EL (cell line): ENCODE measurements at places on chromosomes 12 and 14.

DNA sequence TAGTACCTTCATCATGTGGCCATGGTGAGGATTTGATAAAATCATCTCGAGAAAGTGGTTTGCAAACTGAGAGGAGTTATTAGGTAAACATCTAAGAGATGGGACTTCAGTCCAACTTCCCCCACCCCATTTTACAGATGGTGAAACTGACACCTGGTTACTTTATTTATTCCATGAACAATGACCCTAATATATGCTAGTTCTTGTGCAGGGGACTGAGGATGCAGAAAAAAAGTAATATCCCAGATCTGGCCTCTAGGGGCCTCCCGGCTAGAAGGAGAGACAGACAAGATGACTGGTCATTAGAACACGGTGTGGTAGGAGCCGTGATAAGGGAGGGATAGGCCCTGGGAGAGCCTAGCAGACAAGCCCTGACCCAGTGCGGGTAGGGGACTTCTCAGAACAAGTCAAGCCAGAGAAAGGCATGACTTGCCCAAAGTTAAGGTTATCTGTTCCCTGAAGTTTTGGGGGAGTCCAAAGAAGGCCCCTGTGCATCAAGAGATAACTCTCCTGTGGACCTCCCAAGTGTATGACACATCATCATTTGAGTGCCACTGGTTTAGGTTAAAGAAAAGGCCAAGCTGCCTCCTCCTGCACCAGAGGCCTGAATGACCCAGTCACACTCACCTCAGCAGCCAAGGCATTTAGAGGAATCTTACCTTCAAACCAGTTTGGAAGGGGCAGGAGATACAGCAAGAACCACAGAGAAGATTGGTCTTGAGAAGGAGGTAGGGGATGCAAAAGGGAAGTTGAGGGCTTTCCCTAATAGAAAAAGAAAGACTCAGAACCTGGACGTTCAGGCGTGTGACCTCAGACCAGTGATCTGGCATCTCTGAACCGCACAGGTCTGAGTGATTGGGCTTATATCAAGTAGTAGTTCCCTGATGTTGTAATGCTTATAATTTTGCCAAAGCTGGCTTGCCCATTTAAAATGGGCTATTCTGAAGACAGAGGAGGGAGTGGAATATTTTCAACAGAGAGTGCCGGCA lies 1.6 kb downstream of the CMKLR1 start:
- peak; percentile 17 for DNase-seq

- DNase-seq = no peak
Observed at GRCh38 chr12:38501481-38501880, 184.9 kb downstream of the ALG10B start.

DNA sequence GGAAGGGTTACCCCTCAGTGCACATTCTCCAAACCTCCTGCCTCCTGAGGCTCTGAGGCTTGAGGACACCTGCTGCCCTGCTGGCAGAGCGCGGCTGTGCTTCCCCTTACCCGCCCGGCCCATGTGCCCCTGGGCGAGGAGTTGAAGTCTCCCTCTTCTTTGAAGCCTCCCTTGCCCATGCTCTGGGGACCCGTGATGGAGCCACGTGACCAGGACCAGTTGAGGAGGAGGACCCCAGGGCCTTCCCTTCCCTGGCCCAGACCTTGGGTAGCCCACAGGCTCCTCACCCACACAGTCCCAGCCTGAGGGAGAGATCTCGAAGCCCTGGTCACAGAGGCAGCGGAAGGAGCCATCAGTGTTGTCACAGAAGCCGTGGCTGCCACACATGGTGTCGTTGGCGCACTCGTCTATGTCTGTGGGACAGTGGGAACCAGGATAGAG lies 12.9 kb downstream of the ISCA2 start:
- no peak for DNase-seq

- no peak for DNase-seq
Observed at GRCh38 chr14:86766469-86766868, 1226.5 kb downstream of the GALC start.

DNA sequence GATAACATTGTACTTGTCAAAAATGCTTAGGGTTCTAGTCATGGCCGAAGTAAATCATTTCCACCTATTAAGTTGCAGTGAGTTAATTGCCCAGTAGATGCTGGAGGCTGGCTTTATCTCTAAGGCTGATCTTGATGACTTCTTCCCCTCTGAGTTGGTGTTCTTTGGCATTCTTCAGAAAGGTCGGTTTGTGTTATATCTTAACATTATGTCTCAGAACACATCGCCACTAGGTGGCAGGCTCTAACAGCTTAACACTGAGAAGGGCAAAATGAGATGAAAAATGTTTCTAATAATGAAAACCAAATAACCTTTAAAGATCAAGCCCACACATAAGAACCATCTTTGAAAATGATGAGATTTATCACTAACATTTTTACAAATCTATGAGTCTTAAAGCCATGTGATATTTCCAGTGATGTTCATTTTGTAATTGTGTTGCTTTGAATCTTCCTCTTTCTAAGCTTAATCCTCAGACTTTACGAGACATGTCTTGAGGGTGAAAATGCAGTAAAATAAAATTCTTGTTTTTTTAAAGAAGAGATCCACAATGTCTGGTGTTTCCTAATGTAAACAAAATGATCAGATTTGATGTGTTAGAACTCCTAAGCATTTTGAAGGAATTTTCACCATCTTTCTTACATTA lies 28.6 kb downstream of the SUDS3 start:
- DNase-seq = peak; percentile 71

DNA sequence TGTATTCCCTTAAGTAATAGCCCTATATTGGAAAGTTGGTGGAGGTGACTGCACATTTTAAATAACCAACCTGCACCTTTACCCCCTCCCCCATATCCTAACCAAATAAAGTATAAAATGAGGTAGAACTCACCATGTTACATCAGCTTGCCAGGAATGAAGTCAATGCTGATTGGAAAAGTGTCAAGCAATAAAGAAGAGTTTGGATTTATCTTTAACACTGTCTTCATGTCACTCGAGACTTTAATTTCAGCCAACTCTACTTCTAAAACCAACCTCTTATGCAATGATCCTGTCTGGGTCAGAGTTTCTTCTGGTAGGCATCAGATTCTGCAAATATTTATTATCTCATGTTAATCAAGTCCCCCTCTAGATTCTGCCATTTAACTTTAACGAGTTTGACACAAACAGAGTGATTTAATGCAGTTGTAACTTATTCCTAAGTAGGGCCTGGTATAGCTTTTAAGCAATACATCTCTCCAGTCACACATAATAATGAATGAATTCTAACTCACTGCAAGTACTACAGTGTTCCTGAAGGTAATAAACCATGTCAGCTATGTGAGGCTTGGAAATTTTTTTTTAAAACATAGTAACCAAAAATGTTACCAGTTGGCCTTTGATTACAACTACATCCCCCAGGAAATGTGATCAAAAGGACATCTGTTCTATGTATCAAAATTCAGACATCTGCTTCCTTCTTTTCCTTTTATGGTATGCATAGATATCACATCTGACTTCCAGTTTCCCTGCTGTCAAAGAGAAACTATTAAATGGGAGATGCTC lies 98.7 kb downstream of the ERGIC2 start:
- DNase-seq = no peak

DNA sequence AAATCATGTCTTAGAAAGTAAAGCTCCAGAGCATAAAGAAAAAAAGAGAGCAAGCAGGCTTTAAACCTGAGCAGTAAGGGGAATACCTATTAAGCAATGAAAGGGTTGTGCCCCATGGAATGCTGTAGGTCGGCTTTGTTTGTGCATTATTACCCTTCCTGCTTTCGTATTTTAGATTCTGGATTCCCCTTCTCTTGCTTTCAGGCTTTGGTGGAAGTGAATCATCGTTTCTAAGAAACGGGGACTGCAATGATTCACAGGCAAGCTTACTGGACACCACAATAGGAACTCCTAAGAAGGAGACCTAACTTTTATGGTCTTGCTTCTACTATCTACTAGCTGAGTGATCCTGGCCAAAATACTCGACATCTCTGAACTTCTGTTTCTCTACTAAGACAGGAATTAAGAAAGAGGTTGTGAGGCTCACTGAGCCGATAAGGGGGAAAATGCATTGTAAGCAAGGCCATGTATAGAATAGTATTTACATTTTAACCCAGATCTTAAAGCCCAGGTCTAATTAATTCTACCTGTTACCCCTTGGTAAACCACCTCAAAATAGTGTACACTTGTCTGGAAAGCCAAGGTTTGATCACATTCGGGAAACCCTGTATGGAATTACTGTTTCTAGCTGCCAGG lies 1.2 kb upstream of the BMAL2 start:
- peak; percentile 91 for DNase-seq

DNA sequence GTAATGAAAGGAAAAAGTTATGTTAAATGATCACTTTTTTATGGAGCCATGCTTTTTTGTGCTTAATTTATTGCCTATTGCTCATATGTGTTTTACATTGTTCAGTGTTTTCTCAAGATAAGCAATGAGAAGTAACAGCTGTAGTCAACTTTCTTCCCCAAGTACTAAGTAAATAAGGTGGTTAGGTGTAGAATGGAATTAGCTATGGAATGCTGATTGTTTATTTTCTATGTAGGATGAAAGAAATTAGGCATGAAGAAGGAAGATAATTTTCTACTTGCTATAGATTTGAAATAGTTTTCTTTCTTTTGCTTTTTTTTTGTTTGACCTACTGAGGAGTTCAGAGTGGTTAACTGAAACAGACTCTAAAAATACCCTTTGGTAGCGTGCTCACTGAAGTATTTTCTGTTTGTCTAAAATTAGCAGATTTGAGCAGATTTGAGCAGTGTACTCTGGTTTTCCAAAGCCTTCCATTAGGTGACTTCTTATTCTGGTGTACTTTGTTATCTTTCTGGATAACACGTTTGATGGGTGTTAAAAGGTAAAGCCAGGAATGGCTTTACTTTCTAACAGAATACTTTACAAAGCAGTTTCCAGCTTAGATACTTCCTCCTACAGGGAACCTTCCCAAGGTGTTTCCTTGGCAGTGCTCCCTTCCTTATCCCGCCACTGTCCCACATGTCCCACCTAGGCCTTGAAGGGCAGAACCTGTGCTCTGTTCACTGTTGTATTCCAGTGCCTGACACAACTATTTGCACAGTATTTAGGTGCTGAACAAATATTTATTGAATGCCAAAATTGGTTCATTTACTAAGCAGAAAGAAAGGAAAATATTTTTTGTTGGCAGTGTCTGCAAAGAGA lies 56.0 kb downstream of the RASSF3 start:
- DNase-seq = no peak

- no peak for DNase-seq
Observed at GRCh38 chr14:92287987-92288386, 35.0 kb upstream of the SLC24A4 start.

- DNase-seq = no peak
Observed at GRCh38 chr14:90936757-90937440, 120.7 kb upstream of the TTC7B start.

DNA sequence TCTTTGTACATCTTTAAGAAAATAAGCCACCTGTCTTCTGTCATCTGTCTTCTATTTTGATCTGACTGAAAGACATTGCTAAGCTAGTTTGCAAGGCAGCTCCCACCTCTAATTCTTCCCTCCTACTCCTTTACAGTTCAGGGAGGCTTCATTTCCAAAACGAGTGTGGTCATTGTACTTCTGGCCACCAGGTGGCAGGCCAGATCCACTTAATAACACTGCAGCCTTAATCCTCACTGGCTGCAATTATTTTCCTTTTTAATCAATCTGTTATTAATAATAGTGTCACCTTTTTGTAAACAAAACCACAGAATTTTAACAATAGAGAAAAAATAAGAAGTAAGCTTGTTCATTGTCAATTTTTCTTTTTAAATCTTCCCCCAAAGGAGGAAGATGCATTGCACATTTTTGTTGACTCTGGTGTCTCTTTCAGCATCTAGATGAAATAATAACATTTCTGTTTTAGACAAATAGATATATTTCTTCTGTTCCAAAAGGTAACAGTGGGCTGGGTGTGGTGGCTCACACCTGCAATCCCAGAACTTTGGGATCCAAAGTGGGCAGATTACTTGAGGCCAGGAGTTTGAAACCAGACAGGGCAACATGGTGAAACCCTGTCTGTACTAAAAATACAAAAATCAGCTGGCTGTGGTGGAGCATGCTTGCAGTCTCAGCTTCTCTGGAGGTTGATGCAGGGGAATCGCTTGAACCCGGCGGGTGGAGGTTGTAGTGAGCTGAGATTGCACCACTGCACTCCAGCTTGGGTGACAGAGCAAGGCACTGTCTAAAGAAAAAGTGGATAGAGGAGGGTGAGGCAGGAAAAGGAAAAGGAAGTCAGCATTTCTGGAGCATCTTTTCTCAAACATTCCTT lies 23.3 kb downstream of the GABARAPL1 start:
- peak; percentile 42 for DNase-seq

DNA sequence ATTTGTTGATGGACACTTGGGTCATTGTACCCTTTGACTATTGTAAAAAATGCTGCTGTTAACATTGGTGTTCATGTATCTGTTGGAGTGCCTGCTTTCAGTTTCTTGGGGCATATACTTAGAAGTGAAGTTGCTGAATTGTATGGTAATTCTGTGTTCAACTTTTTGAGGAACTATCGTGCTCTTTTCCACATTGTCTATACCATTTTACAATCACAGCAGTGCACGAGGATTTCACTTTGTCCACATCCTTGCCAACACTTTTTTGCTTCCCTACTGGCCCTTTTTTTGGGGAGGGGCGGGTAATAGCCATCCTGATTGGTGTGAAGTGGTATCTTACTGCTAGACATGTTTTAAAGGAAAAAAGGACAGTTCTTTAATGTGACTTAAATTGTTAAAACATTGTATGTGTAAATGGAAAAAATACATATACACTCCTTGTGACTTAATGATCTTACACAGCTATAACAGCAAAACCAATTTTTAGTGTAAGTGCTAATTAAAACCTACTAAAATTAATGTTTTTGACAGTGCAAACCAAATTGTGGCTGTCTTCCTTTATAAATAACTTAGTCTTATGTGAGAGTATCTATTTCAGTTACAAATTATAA lies 52.7 kb downstream of the WNK1 start:
- DNase-seq = no peak

GRCh38 chr12:59425798-59426197 lies 170.0 kb upstream of the SLC16A7 start:
- DNase-seq = no peak

- no peak for DNase-seq
Observed at GRCh38 chr12:120574106-120574505, 7.1 kb downstream of the POP5 start.

DNA sequence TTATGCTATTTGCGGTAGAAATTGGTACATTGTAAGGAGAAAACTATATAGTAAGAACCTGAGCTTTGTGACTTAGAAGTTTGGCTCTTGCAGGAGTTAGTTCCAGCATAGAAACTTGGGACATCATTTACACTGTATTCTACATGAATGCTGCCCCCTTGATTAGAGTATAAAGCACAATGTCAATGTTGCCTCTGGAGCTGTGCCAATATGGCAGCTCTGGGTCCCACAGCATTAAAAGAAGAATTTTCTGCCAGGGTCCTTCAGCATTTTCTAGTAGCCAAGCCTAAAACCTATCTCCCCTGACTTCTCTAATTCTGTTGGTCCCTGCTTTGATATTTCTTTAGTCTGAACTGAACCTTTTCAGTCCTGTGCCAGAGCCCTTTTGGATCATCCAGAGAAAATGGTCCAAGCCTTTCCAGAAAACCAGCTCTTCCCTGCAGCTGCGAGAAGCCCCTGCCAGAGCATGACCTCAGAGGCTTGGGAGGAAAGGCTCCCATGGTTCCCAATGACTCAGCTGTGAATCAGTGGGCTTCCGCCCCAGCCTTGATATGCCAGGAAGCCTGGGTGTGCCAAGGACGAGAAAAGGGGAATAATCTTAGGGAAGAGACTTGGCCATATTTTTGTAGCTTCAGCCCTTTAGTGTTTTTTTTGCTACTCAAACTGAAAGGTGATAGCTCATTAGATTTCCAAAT lies 43.2 kb downstream of the PLEKHG7 start:
- DNase-seq = peak; percentile 96
